ENCODE measurements at places on chromosomes 2 and 18.

- no peak for DNase-seq
Measured at GRCh38 chr2:25481381-25482300, 139.9 kb upstream of the DNMT3A start.

DNA sequence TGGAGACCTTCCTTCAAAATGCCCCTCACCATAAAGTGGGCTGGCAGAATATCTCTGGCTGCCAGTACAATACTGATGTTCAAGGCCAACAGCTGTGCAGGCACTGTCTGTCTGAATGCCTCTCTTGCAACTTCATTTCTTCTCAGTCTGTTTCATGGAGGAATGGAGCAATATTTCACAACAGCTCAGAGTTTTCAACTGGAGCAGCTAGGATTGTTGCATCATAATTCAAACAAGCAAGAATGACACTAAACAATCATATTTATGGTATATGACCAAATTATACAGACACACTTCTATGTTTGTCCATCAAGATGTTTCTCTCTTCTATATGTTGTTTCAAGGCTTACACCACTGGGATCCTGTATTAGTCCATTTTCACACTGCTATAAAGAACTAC lies 444.2 kb downstream of the LRATD1 start:
- no peak for DNase-seq

GRCh38 chr18:76988031-76988826 lies 144.4 kb downstream of the MBP start:
- DNase-seq, result no peak

GRCh38 chr18:63148449-63149301 lies 170.9 kb downstream of the BCL2 start:
- no peak for DNase-seq

GRCh38 chr2:163467251-163467630 lies 268.6 kb downstream of the FIGN start:
- DNase-seq, result no peak
